ENCODE measurements at places on chromosomes 5 and 9.

- DNase-seq = no peak
Measured at GRCh38 chr9:12988258-12988657, 213.4 kb downstream of the LURAP1L start.

DNA sequence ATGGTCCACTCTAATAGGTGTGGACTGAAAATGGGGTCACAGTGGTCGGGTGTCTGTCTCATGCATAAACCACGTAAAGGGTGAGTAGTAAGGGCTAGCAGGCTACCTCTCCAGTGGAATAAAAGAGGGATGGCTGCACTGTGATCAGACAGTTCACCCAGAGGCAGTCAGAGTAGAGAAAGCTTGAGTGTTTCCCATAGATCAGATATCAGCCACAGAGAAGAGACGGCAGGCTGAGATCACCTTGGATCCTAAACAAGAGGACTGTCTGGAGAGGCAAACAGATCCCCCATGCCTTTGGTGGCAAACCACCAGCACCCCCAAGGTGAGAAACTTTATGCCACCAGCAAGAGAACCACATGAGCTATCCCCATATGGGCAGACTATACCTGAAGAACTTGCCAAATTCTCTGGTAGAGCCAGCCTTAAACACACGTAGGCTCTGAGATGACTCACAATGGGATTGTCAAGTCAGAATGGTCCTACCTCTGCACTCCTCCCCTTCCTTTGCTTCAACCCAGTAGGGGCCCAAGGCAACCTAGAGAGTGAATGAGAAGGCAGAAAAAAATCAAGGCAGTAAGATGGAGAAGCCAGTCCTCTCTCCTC, 205.2 kb upstream of the MAP3K1 start:
- no peak for DNase-seq

DNA sequence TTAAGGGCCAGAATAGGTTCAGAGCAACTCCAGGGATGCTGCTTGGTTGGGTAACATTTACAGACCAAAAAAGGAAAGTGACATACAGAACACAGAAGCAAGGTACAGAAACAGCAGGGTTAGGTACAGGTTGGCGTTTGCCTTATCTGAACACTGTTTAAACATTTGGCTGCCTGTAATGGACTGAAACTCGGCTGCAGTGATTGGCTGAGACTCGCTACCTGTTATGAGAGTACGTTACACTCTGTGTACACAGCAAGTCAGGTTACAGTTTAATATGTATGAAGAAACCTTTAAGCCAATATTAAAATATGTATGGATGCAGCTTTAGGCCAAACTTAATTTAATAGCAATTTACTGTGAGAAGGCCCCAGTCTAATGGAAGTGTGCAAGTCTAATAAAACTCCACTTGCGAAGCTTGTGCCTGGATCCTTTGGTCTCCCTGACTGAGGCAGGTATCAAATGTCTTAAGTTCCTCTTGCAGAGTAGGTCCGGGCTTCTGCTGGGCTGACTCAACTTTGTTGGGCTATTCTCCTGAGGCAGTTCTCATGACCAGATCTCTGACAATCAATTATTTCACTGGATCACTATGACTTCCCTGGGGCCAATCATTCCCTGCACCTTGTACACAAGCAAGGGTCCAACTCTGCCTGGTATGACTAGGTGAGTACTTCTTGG, 204.9 kb downstream of the ZNF462 start:
- DNase-seq = no peak

DNA sequence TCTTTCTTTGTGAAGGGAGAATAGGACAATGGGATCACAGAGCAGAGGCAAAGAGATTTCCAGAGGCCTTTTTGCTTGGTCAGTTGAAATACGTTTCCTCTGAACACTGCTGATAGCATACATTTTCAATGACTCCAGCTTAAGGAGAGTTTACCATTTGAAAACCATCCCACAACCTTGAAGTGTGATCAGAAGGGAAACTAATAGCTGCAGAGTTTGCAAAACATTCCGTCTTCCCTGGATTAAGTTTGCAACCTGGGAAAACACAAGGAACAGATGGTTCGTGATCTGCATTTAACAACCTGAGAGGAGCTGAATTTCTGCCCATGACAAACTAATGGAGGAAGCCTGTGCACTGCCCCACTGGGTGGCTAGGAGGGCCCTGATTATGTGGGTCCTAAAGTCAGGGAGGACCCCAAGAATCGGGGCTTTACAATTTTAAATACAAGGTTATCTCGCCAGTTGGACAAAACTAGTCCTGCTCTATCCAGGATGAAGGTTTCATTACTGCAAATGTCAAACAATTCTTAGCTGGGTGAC, 35.6 kb downstream of the MTX3 start:
- DNase-seq = no peak

DNA sequence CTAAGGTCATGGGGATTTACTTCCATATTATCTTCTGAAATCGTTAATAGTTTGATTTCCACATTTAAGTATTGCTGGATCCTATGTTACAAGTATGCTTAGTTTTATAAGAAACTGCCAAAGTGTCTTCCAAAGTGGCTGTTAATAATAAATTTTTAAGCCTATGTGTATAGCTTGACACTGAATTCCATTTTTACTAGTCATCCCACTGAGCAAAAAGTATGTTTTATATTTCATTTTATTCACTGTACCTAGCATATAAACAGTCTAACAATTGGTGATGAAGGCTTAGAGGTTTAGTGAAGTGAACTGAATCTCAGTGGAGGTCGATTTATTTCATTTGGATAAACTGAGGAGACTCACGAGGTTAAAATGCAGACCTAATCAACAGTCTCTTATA, 174.6 kb downstream of the ADAMTS6 start:
- DNase-seq = no peak

GRCh38 chr9:113352411-113352810, 3.1 kb downstream of the BSPRY start:
- no peak for DNase-seq

- DNase-seq = no peak
Measured at GRCh38 chr9:97747201-97747965, 50.2 kb upstream of the XPA start.

DNA sequence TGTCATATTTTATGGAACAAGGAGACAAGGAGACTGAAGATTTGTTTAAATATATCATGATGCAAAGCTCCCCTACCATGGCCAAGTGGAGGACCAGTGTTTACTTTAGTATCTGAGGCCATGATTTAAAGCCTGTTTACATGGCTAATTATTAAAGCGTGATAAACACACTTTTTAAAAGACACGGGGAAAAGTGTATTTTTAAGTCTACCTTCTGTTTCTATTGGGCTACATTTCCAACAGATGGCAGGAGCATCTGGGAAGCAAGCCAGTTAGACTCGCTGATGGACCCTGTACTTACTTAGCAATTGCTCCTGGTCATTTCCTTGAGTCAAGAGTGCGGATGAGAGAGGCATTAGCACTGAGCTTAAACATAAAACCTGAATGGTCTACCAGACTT, 480.3 kb upstream of the SEMA6A start:
- DNase-seq = no peak

- DNase-seq = no peak
Measured at GRCh38 chr9:22446950-22447617, 460 bp downstream of the DMRTA1 start.

- no peak for DNase-seq
Measured at GRCh38 chr5:1524799-1525623, 1.3 kb upstream of the LPCAT1 start.

DNA sequence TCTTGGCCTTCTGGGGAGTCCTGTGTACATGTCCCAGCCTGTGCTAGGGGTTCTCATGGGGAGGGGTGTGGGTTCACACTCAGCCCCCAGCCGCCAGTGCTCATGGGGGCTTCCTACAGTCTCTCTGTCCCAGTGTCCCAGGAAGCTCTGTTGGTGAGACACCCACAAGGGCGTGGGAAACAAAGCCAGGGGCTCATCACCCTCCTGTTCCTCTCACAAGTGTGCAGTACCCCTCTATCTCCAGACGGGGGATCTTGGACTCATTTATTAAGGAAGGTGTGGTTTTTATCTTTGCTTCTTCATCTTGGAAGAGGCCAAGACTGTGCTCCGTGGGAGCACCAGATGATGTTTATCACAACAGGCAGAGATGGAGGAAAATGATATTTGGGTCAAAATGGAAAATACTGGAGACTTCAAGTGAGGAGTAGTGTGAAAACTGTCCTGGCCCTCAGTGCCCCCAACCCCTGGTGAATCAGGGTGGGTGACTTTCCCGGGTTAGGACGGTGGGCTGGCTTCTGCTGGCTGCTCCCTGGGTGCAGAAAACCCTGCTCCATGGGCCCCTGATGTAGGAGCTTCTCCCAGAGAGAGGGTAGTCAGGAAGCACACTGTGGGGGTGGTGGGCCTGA, 15.2 kb downstream of the TMEM171 start:
- no peak for DNase-seq
